Nephron progenitor cell (in vitro differentiated cells): ENCODE measurements at places on chromosomes 11 and 22.

GRCh38 chr22:42372976-42373375 is 59.2 kb downstream of the NFAM1 start:
- no peak for DNase-seq

DNA sequence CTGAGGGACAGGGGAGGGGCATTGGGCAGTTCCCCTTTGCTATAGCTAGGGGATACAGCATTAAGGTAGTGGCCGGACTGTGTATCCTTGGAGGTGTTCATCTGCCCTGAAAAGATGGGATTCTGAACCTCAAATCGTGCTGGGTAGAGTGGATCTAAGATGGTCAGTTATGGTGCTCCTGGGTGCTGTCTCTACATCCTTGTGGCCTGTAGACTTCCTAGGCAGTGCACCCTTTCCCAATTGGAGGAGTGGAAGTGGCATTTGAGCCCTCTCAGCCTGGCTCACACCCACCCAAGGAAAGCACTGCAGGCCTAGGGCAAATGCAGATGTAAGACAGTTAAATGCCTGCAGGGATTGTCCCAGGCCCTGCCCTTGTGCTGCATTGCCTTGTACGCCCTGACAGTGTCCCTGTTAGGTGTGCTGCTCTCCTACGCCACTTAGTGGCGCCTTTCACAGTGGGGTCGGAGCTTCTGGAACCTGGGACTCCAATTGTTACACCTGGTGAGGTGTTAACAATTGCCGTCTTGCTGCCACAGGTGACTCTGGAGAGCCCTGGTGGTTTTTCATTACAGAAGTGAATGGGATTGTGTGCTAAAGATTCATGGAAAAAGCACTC is 35.0 kb downstream of the PPFIBP2 start:
- DNase-seq, result no peak

- DNase-seq, result no peak
Observed at GRCh38 chr11:33598426-33599069, 102.1 kb downstream of the C11orf91 start.

- no peak for DNase-seq
Observed at GRCh38 chr11:8056810-8057463, 24.1 kb upstream of the TUB start.

GRCh38 chr11:8789864-8790263 is 107.3 kb downstream of the RPL27A start:
- DNase-seq, result no peak

DNA sequence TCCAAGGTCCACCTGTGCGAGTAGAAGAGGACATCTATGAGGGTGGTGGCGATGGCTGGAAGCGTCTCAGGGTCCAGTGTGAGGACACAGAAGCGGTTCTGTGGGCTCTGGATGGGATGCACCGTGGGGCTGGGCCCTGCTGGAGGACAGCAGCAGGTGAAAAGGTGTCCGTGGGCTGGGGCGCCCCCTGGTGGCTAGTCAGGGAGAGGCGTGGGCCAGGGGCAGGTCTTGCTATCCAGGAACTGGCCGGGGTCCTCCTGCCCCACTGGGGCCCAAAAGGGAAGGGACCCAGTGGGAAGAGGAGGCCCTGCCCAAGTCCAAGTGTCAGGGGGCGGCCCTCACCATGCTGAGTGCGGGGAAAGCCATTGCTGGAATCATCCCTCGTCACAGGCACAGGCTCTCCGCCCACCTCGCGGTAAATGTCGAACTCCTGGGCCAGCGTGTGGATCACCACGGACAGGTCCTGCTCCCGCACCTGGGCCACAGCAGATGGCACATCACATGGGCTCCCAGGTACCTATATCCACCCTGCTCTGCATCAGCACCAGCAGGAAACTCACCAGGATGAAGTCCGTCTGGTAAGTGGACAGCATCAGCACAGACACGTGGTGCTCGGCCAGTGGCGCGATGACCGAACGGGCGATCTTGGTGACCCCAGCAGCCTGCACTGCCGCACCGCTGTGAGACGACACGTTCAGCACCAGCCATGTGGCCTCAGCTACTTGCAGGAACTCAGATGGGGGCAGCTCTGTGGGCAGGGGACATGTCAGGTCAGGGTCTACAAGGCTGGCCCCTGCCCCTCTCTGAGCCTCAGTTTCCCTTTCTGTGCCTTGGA is 2.3 kb downstream of the CASTOR1 start:
- DNase-seq, result peak; percentile 85

GRCh38 chr11:67645521-67646461 is 4.7 kb downstream of the ACY3 start:
- DNase-seq, result no peak

DNA sequence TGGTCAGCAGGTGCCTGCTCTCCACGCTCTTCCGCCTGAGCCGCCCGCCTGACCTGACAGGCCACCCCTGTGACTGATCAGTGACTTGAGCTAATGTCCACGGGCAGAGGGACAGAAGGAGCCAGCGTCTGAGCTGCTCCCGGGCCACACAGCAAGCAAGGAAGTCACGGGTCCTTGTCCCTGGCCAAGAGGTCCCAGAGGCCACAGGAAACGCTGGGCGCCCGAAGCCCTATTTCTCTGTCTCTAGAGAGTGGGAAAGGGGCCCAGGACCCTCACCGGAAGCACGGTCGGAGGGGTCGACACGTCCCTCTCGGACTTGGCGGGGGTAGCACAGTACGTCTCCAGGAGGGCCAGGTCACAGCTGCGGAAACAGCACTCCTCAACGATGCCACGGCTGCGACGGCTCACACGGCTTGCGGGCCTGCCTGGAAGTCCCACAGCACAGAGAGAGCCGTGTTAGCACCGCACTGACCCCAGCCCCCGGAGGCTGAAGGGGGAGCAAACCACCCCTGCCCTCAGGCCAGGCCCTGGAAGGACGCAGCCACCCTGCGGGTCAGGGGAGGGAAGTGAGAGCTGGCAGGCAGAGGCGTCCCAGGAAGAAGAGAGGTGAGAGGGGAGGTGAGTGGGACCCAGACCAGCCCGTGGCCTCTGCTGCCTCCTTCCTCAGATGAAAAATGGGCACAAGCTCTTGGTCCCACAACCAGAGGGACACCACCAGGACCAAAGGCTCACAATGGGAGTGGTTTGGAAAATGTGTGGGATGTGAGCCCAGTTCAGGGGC is 5.8 kb downstream of the IGF2 start:
- no peak for DNase-seq

GRCh38 chr22:29207243-29207550 is 1.5 kb downstream of the EMID1 start:
- DNase-seq, result no peak
